ENCODE measurements at places on chromosomes 2 and 18.

- DNase-seq = no peak
These were observed 644 bp upstream of the NEU2 start for GRCh38 chr2:233031556-233032500.

- no peak for DNase-seq
These were observed 152.2 kb upstream of the VRK2 start for GRCh38 chr2:57894381-57894780.

- DNase-seq = no peak
These were observed 42.7 kb downstream of the UBE2F start for GRCh38 chr2:238009563-238009962.

DNA sequence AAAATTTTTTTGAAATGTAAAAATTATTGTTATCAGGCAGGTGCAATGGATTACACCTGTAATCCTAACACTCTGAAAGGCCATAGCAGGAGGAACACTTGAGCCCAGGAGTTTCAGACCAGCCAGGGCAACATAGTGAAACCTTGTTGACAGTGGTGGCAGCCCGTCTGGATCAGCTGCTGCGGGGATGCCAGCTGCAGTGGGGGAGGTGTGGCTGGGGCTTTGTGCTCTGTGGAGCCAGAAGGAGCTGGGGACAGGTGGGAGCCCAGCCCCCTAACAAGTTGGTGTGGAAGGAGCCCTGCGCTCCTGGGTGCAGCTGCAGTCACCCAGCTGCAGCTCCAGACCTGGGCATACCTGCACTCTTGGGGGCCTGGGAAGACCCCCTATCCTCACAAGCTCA lies 182.4 kb upstream of the MC4R start:
- DNase-seq = no peak

DNA sequence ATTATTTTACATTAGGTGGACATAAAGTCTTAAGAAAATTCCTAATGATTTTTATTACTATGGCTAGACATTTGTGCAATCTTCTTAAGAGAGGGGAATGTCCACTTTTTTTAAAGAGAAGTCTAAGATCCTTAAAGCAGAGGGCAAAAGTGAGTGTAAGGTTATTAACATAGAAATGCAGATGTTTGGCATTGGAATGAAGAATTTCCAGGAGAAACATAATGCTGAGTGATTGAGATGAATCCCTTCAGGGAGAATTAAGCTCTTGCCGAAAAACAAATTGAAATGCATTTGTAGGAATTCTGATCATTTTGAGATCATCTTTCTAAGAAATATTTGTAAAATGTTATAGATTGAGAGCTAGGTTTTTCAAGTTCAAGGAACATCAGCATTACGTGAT lies 15.0 kb downstream of the FAM124B start:
- DNase-seq = no peak

DNA sequence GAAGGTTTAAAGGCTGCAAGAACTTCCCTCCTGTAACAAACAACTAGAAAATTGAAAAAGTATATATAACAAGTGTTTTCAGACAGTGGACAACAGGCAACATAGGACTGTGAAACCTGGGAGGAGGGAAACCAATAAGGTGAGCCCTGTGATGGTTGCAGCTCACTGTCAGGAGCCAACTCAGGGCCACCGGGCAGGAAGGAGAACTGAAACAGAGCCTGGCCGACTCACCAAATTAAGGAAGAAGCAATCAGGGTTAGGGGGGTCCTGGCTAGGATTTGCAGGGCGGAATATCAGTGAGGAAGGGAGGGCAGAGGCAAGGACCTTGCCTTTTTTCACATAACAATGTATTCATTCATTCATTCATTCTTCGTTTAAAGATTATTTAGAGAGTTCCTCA lies 21.8 kb upstream of the CNRIP1 start:
- no peak for DNase-seq

DNA sequence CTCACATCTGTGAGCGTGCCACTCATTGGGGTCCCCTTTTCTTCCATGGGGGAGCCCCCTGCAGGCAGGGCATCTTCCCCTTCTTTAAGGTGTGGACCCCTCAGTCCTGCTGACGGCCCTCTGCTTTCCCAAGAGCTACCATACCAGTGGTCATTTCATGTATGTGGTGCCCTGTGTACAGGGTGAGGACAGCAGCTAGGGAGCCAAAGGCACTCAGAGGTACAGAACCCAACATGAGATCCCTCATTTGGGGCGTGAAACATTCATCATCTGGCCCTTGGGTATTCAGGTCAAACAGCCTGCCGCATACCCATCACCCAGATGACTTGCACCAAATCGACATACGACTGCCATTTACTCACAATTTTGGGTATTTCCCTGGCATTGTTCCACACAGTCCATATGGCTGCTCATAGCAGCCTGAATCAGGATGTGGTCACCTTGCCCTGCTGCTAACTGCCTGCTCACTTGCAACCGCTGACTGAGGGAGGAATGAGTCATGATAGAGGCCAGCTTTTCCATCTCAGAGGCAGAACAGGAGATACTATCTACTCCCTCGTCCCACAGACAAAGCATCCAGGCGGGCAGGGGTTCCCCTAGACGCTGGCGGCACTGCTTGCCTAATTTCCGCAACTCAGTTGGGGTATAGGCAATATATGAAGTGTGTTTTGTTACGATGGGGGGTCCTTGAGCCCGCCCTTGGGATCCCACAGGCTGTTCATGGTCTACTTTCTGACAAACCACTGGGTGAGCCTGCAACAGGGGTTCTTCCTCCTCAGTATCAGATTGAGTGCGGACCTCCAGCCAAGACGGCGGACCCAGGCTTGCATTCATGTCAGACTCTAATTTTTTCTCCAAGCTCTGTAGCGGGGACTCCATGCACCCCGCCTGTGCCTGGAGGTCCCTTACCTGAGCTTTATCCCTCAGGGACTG lies 228.6 kb downstream of the SATB2 start:
- peak; percentile 15 for DNase-seq

DNA sequence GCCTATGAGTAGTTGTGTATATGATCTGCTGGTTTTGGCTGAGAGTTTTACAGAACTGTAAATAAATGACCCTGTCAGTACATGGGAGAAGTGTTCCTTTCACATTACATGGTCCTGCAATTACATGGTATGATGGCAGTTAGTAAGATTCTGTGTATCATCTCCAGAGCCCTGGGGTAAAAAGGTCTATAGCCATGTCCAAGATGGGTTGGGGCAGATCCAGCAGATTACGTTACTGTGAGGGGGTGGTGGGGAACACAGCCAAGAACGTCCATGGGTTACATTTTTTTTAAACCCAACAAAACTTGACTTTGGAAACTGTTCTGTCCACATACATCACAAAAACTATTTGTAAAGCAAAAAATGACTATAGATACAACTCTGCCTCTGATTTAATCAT lies 64.2 kb upstream of the LMAN1 start:
- no peak for DNase-seq
